Activated naive CD8-positive, alpha-beta T cell treated with anti-CD3 and anti-CD28 coated beads, Interleukin-2, amount 10 ng/mL, durations not matched to agents 7 days and 5 days (primary cell): ENCODE measurements at places on chromosomes 5 and 9. TPM values are rescaled to one million over a fixed set of nuclear protein-coding genes. Genes with fewer than 3 reads are reported as not detected.

DNA sequence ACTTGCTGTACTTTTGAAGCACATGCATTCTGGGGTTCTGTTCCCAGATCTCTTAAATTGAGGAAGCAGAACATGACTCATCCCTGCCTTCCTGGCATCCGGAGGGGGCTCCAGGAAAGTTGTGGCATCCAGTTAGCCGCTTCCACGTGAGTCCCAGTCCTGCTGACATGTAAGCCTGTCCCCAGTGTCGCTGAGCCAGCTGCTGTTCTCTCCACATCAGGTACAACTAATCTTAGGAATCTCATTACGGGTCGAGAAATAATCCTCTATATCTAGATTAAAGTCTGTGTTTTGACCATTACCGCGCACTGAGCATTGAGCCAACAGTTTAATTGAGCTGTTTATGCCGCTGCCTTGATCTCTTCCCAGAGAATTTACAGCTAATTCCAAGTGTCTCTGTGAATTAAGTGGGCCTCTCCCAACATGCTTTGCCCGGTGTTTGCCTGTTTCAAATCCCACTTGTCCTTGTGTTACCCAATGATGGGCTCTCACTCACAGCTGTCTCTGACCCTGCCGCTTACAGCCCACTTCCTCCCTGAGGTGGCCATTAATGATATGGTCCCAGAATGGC is 10.5 kb upstream of the SHB start:
- no peak for DNase-seq

The TMEM215 gene
- total RNA-seq, result not detected

The TNFSF8 gene
- 56.4 TPM for total RNA-seq

The APBA1 gene
- total RNA-seq, result 0.11 TPM

DNA sequence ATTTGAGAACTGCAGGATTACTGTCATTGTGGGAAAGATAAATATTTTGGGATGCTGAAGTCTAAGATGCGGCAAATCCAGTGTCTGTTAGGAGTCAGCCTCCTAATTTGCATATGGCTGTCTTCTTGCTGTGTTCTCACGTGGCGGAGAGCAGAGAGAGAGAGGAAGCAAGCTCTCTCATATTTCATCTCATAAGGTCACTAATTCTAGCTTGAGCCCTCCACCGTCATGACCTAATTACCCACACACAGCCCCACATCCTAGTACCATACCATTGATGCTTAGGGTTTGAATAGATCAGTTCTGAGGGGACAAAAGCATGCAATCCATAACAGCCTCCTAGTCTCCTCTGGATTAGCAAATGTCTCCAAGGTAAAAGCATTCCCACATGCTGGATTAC is 124.5 kb downstream of the CDH12 start:
- DNase-seq, result no peak

GRCh38 chr5:17316970-17317459 is 99.6 kb downstream of the BASP1 start:
- DNase-seq, result no peak
